ENCODE measurements at places on chromosomes 16 and 17. TPM values are rescaled to one million over a fixed set of nuclear protein-coding genes. Genes with fewer than 3 reads are reported as not detected.

Gene LGALS9
- total RNA-seq = 233 TPM

- no peaks in the 10 kb centered on the region for H3K4me1 ChIP-seq
- peaks cover 5% of the 10 kb centered on the region for H3K27me3 ChIP-seq
- no peaks in the 10 kb centered on the region for H3K36me3 ChIP-seq
- H3K4me3 ChIP-seq = no peak overlapping the region
Measured at GRCh38 chr17:66915204-66915611, 49.3 kb upstream of the CACNG4 start.

- peaks cover 9% of the 10 kb centered on the region for H3K27me3 ChIP-seq
- no peak overlapping the region for H3K27ac ChIP-seq
- no peak for DNase-seq
- no peaks in the 10 kb centered on the region for H3K36me3 ChIP-seq
Measured at GRCh38 chr17:61495161-61495857, 43.1 kb downstream of the TBX4 start.

DNA sequence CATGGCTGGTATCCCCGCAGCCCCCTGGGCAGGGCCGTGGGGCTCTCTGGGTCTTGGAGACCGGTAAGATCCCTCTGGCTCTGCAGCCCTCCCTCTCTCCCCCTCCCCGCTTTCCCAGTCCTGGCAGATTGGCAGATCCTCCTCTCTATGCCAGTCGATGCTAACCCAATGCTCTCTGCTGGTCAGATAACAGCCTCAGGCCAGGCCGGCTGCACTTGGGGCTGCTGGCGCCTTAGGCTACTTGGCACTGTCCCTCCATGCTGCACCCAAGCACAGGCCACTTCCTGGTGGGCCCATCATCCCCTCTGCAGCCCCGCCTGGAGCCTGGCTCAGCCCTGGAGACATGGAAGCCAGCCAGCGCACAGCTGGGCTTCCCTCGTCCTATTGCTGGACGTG is 81.7 kb downstream of the RTN4RL1 start:
- no peak for DNase-seq
- H3K36me3 ChIP-seq = no peaks in the 10 kb centered on the region
- no peak overlapping the region for H3K27ac ChIP-seq
- H3K4me1 ChIP-seq = no peaks in the 10 kb centered on the region
- H3K4me3 ChIP-seq = no peak overlapping the region

- H3K27me3 ChIP-seq = no peaks in the 10 kb centered on the region
- H3K4me3 ChIP-seq = peak overlapping the region; percentile 23
- H3K36me3 ChIP-seq = peaks cover 23% of the 10 kb centered on the region
- DNase-seq = peak; percentile 52
- H3K27ac ChIP-seq = peak overlapping the region; percentile 90
Measured at GRCh38 chr16:23948949-23949411, 113.2 kb downstream of the PRKCB start.

Gene ZFP3
- total RNA-seq = 7.5 TPM

GRCh38 chr17:41588126-41588810 is 1.6 kb upstream of the KRT14 start:
- H3K4me3 ChIP-seq = no peak overlapping the region
- H3K4me1 ChIP-seq = no peaks in the 10 kb centered on the region
- no peaks in the 10 kb centered on the region for H3K36me3 ChIP-seq
- no peak overlapping the region for H3K27ac ChIP-seq

Measured in activated CD4-positive, alpha-beta T cell treated with anti-CD3 and anti-CD28 coated beads, Interleukin-2, amount 10 ng/mL, durations not matched to agents 7 days and 5 days (primary cell).